ENCODE measurements at places on chromosomes 1 and 21.

DNA sequence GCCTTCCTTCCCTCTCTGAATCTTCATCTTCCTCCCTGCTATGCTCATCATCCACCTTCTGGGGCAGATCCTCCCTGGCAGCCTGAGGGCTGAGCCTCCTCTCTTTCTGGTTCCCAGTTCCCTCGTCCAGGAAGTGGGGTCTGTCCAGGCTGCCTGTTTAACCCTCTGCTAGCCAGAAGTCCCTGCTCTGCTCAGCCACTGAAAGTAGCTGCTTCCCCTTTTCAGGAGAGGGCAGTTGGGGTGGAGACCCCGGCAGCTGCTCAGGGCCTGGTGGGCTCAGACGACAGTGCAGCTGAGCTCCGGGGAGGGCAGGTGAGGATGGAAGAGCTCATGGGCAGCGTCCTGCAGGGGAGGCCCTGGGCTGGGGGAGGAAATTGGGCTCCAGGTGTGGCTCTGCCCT lies 43.1 kb upstream of the ETV3 start:
- no peak for DNase-seq

DNA sequence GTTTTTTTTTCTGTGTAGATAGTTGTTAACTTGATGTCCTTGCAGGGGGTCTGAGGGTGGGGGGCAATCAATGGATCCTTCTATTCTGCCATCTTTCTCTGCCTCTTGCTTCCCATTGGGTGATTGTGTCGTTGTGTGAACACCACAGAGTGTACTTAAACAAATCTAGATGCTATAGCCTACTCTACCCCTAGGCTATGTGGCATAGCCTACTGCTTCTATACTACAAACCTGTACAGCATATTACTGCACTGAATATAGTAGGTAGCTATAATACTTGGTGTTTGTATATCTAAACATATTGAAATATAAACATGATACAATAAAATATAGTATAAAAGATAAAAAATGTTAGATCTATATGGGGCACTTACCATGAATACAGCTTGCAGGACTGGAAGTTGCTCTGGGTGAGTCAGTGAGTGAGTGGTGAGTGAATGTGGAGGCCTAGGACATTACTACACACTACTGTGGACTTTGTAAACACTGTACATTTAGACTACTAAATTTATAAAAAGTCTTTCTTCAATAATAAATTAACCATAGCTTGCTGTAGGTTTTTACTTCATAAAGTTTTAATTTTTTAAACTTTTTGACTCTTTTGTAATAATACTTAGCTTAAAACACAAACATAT lies 105.4 kb downstream of the CENPF start:
- DNase-seq, result no peak

GRCh38 chr1:9406111-9406510 lies 113.4 kb downstream of the SPSB1 start:
- DNase-seq, result no peak

DNA sequence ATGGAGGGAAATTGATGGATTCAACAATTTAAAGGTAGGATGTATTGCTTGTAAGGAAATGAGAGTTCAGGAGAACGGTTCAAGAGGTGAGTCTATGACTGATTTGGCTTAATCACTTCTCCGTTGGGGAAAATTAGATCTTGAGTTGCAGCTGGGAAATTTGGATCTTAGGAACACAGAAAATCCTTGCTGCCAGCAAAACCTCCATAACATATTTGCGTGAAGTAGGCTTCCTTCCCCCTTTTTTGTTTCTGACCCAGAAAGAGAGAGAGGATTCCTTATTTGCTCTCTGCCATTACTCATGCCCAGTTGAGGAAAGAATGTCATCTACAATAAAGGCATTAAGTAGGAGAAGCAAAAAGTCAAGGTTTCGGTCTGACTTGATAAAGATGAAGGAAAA lies 73.5 kb upstream of the PDC start:
- DNase-seq, result no peak

DNA sequence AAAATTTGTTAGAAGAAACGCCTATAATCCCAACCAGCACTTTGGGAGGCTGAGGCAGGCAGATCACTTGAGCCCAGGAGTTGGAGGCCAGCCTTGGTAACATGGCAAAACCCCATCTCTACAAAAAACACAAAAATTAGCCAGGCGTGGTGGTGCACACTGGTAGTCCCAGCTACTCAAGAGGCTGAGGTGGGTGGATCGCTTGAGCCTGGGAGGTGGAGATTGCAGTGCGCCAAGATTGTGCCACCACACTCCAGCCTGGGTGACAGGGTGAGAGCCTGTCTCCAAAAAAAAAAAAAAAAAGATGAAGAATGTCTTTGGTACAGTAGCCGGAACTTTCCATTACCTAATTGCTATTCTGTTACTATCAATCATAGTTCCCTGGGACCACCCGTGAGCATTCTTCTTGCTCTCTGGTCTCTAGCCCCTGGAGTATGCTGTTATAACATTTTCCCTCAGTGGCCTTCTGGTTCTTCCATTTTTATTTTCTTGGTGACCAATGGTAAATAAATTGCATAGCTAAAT lies 43.4 kb downstream of the WASF2 start:
- DNase-seq, result no peak

GRCh38 chr1:229624521-229625070 lies 1.3 kb downstream of the TAF5L start:
- DNase-seq, result no peak

GRCh38 chr1:172005856-172006255 lies 164.6 kb downstream of the DNM3 start:
- no peak for DNase-seq

GRCh38 chr1:96309783-96310182 lies 411.8 kb upstream of the PTBP2 start:
- DNase-seq, result no peak

DNA sequence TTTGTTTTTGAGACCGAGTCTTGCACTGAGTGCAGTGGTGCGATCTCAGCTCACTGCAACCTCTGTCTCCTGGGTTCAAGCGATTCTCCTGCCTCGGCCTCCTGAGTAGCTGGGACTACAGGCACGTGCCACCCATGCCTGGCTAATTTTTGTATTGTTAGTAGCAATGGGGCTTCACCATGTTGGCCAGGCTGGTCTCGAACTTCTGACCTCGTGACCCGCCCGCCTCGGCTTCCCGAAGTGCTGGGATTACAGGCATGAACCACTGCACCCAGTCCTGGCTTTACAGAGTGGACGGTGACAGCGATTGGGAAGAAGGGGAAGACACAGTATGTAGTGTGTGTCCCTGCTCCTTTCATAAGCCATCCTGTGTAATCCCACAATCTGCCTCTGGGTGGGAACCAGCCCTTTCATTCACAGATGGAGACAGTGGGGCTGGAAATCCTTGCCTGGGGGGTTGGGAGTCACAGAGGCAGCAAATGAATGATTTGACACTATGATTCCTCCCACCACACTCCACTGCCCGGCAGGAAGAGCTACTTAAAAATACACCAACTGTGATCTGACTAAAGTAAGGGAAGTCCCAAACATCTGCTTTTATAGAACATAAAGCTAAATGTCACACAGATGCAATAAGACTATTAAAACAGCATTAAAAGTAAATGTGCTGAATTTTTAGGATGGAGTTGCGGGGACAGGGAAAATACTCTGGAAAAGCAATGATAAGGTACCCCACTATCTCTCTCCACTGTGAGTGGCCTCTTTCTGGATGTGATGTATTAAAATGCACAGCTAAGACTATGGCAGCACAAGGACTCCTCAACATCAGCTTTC lies 4.5 kb downstream of the PARP1 start:
- no peak for DNase-seq

DNA sequence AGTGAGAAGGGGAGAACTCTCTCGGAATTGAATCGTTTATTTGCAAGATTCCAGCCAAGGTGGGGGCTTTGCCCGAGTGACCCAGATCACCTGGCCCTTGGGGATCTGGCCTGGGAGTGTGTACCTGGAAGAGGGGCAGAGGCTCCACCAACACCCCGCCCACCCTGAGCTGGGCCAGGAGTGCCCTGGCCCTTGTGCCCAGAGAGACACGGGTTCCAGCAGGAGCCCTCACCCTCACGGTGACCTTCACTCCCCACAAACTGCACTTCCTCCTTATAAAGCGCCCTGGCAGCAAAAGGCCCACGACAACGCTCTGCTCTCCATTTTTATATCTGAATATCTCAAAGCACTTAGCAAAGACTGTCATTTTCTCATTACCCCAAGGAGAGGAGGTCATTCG lies 16.6 kb downstream of the CASZ1 start:
- no peak for DNase-seq

DNA sequence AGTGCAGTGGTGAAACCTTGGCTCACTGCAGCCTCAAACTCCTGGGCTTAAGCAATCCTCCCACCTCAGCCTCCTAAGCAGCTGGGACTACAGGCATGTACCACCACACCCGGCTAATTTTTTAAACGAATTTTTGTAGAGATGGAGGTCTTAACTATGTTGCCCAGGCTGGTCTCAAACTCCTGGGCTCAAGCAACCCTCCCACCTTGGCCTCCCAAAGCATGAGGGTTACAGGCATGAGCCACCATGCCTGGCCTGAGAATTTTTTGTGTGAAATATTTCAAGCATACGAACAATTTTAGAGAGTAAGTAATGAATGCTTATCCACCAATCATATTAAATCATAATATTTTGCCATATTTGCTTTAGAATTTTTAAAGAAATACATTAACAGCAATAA lies 51.6 kb downstream of the MROH9 start:
- no peak for DNase-seq

DNA sequence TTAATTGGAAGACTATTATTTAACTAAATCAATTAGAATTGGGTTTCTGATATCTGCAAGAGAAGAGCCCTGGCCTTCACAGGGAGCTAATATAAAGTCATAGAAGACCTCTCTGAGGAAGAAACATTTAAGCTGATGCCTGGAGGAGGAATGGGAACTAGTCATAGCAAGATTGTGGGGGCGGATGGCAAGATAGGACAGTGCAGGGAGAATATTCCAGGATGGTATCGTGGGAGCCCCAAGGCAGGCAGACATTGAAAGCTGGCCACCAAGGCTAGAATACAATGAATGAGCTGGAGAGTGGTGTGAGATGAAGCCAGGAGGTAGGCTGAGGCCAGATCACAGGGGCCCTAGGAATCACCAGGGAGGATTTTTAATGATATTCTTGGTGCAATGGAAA lies 20.8 kb upstream of the MYSM1 start:
- no peak for DNase-seq

- no peak for DNase-seq
These were observed 79.3 kb downstream of the DISP3 start for GRCh38 chr1:11558276-11558675.

GRCh38 chr1:179803918-179804317 lies 60.8 kb downstream of the FAM163A start:
- no peak for DNase-seq

DNA sequence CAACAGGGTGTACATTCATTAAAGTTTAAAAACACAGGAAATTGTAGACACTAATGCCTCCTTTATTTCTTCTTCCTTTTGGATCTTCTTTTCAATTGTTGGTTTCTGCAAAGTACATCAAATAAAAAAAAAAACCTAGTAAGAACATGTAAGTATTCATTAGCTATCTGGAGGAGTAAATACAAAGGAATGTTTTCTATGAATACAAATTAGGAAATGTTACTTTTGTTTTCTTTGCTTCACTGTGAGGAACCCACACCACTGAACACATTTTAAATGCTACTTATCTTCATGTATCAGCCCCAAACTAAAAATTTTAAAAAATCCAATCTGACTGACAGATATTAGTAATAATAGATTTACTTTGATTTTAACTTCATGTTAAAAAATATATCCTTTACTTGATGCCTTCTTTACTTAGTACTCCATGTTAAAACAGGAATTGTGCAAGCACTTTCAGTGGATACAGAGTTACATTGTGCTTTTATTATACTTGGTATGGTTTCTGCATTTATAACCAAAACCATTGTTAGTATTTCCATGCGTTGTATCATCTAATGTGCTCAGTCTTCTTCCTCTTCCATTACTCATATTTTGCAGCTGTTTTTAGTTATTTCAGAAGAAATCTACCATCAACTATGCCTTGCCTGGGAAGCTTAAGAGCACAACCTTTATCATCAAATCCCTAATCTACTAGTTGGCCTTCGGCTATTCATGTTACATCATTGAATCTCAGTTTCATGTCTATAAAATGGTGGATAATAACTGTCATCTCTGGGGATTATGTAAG lies 236.9 kb upstream of the DPYD start:
- DNase-seq, result no peak

DNA sequence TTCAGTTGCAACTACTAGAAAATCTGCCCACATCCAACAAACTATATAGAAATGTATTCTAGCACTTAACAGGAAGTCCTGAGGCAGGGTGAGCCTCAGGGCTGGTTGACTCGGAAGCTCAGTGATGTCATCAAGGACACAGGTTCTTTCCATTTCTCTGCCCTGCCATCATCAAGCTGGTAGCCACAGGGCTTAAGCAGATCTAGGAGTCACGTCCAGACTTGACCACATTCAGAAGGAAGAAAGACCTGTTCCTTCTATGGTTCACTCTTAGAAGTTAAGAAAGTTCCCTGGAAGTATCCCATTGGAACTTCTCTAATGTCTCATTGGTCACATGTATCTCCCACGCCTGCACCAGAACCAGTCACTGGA lies 438.1 kb downstream of the PRDM2 start:
- no peak for DNase-seq

All from activated CD4-positive, CD25-positive, alpha-beta regulatory T cell (primary cell).